ENCODE measurements at places on chromosomes 4 and X.

DNA sequence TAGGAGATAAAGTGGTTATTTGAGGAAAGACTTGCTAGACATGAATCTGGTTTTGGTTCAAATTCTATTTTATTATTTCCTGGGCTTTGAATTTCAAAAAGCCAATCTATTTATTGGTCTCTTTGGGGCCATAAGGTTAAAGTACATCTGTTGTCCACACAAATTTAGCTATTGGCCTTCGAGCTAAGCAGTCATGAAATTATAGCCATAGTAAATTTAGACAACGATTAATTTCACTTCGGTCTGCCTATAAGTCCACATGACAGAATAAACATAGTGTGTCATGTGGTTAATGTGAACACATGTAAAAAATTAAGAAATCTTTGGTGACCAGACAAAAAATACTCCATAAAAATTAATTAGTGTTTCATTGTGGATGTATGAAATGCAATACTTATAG, 161.9 kb downstream of the PALLD start:
- DNase-seq, result no peak

GRCh38 chrX:19075754-19076153, 46.5 kb downstream of the ADGRG2 start:
- no peak for DNase-seq

DNA sequence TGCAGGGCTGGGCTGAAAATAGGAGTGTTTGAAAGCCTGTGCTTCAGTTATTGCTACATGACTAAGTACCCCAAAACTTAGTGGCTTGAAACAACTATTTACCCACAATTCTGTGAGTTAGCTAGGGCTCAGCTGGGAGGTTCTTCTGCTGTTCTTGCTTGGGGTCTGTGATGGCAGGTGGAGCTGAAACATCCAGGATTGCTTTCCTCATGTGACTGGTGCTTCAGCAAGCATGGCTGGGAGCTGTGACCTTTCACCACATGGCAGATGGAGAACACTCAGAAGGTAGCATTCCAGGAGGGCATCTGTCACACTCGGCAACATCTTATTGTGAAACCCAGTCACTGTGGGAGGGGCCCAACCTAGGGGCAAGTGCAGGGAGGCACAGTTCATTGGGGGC, 57.0 kb upstream of the TBC1D14 start:
- no peak for DNase-seq

- DNase-seq, result no peak
These were observed 70.5 kb downstream of the CLCN5 start for GRCh38 chrX:49992853-49993252.

- DNase-seq, result no peak
These were observed 53.0 kb downstream of the ATP8A1 start for GRCh38 chr4:42603862-42604261.

- DNase-seq, result no peak
These were observed 275.3 kb upstream of the SPOCK3 start for GRCh38 chr4:167509551-167509950.

DNA sequence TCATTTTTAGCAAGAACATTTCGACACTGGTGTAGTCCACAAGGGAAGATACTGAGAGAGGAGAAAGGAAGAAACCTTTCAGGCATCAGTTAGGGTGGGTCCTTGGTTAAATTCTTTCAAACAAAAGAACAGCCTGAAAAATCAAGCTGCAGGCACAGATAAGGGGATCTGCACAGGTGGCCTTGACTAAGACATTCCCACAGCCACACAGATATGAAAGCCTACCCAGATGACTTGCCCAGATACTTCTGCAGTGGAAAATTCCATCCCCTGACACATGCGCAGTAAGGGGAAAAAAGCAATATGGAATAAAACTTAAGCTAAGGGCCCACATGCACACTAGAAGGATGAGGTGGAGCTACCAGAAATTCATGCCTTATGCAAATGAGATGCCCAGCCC, 8.9 kb upstream of the TMEM165 start:
- DNase-seq, result no peak

GRCh38 chrX:1491851-1492349, 39.2 kb upstream of the ASMTL start:
- peak; percentile 65 for DNase-seq

DNA sequence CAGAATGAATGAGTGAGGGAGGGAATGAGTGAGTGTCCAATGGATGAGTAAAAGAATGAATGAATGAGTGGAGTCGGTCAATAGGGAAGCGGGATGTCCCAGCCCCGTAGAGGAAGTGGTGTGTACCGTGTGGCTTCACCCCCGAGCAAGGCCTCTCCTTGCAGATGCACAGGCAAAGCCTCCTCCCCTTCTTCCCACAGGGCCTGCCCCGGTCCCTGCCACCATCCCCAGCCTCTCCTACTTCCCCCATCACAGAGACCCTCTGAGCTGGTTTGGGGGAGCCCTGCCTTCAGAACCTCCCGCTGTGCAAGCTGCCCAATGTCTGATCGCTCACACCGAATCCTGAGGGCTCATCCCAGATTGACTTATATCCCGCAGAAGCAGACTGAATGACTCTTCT, 13.6 kb downstream of the HTRA3 start:
- DNase-seq, result no peak

DNA sequence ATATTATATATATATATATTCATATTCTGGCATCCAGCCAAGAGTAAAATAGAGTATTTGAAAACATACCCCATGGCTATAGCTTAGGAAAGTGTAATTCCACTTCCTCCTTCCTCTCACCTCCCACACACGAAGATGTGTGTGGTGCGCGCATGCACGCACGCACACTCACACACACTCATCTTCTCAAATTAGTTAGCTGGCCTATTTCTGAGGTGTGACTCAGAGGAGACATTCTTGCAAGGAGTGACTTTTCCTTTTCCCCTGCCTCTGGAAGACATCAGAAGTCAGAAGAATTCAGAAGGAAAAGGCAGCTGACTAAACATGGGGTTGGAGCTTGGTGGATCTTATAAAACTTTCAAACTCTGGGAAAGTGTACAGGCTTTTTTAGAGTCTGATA, 8.8 kb downstream of the ENPEP start:
- no peak for DNase-seq

Measured in CD8-positive, alpha-beta memory T cell (primary cell).